ENCODE measurements at places on chromosomes 5 and 9. TPM values are rescaled to one million over a fixed set of nuclear protein-coding genes. Genes with fewer than 3 reads are reported as not detected.

C1QTNF3 gene
- total RNA-seq = 3.8 TPM

TRIM36 gene
- total RNA-seq = not detected

PRRX2 gene
- total RNA-seq = not detected

PRKAA1 gene
- 64.6 TPM for total RNA-seq

TMEM174 gene
- not detected for total RNA-seq

UCK1 gene
- 26.1 TPM for total RNA-seq

- DNase-seq = no peak
Measured at GRCh38 chr5:144179226-144179625, 8.6 kb downstream of the KCTD16 start.

DNA sequence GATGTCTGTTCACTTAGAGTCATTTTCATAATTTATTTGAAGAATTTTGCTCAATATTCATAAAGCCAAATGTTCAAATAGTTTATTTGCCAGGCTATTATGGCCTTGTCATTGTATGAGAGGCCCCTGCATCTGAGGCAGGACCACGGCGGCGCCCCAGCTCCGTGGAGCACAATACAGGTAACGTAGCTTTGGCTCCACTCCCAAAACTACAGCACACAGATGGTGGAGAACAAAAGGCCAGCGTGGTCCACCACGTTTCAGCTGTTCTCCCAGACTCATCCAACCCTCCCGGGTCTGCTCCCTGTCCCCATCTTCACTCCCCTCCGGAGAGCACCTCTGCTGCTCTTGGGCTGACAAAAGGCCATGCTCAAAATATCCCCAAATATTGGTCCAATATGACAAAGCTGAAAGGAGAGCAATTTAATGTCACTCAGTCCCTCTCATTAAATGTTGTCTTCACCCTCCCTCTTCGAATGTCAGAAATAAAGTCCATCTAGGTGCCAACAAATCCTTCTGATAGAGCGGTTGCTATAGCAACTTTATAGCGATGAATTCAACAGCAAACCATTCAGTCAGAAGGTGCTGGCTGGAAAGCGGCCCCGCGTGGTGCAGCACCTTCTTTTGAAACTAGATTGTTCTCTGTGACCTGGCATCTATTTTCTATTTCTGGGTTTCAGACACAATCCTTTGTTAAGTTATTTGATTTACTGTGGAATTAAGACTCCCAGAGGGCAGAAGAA lies 504.3 kb downstream of the ARHGEF28 start:
- DNase-seq = no peak

DNA sequence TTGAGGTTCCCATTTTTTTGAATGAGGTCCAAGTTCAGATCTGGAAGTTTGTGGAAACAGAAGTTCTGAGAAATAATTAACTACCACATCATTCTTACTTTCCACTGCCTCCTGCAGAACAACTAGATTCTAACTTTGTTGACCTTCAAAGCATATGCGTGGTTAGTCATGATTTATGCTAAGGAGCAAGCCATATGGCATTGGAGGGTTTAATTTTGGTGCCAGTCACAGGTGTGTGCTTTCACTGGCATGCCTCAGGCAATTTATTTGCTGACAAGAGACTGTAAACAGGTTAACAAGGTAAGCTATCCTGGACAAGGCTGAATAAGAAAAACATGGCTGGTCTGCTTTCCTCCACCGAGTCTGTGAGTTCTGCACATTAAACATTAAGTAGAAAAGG lies 31.5 kb downstream of the HMHB1 start:
- DNase-seq = no peak

DNA sequence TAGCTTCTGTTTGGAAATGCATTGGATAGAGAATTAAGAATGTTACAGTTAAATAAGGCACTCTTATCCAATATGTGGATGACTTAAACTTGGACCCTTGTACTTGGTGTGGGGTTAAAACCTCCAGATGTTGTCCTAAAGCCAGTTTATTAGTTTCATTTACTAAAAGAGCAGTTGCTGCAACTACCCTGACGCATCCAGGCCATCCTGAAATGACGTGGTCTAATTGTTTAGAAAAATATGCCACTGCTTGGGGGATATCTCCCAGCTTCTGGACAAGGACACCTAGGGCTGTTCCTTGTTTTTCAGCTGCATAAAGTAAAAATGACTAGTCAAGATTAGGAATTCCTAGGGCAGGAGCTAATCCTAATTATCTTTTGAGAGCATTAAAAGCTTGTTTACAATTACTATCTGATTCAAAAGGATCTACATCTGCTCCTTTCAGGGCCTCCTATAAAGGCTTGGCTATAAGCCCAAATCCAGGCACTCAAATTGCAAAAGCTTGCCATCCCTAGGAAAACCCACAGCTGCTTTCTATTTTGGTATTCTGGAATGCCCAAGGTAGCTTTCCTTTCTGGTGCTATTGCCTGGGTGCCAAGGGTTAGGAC lies 45.7 kb upstream of the SLCO4C1 start:
- DNase-seq = no peak

DNA sequence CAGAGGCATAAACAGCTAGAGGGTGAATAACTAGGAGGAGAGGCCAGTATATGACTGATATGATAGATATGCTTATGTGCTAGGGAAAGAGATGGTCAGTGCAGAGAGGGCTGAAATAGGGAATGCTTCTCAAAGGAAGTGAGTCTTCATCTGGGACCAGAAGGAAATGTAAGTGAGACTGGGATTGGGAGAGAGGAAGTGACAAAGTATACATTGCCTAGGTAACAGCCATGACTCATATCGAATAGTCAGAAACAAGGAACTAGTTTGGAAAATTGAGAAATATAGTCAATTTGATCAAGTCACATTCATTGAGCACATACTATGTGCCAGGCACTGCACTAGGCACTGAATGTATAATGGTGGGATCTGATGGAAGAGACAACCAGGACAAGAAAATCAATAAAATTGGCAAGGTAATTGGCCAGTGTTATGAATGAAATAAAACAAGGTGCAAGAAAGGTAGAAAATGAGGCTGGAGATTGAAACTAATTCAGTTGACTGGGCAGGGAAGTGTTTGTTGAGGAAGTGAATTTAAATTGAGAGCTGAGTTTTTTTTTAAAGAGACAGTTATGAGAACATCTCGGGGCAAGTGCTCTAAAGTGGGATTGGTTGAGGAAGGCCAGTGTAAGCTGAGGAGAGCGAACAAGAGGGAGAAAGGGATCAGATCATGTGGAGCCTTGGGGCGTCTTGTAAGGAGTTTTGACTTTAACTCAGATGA lies 4.3 kb downstream of the ERAP2 start:
- no peak for DNase-seq

GRCh38 chr5:53397845-53398244 lies 82.6 kb upstream of the FST start:
- DNase-seq = no peak

DNA sequence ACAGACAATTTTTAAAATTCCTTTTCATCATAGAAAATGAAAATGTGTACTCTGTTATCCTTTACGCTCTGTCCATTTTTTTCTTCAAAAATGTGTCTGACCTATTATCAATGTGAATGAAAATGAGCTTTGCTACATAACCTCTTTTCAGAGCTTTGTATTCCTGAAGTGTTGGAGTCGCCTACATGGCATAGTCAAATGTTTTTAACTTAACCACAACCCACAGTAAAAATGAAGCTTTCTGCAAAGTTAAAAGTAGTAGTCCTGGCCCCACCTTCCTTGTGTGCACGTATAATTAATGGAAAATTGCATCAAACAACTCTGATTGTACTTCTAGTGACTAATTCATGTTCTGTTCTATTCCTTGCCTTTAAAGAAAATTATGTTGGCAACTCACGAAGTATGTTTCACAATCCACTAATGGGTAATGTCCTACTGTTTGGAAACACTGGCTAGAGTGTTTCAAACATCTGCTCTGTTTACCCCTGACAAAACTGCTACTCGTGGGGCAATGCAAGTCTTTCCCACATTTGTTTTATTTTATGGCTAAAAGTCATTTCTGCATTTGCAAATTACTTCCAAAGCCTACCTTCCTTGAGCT lies 18.6 kb upstream of the PSAT1 start:
- no peak for DNase-seq

DNA sequence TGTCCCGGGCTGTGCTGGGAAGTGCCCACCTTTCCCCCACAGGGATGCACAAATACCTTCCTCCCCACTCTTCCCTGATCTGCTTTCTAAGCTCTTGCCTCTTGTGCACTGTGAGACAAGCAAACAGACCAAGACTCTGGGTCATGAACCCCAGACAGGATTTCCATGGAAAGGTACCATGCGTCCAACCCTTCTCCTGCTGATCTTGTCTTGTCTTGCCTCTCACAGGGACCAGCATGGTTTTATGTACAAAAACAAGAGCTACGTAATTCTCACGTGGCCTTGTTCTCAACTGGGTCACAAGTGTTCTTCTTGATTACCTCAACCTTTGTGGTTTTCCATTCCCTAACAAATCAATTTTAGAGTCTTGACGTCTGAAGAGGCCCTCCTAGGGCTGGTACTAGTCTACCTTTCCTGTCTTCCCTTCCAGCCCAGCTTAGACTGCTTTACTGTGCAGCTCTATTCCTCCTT lies 176.5 kb upstream of the MAP3K1 start:
- DNase-seq = no peak

GRCh38 chr5:95374061-95374460 lies 17.1 kb upstream of the FAM81B start:
- DNase-seq = no peak

GRCh38 chr5:178389796-178390195 lies 157.2 kb upstream of the PHYKPL start:
- DNase-seq = no peak

DNA sequence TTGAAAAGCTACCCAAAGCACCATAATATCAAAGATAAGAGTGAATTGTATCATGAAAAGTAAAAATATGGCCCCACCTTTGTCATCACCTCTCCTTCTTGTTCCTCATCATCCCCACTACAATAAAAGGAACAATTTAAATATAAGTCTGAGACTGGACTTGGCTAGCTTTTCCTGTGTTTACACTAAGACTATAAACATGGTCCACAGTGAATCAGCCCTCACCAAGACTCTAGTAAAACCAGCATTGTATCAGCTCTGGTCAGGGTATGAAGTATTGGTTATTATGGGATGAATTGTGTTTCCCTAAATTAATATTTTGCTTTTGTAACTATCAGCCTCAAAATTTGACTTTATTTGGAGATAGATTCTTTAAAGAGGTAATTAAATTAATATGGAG lies 105.4 kb downstream of the SLC25A46 start:
- DNase-seq = no peak

DNA sequence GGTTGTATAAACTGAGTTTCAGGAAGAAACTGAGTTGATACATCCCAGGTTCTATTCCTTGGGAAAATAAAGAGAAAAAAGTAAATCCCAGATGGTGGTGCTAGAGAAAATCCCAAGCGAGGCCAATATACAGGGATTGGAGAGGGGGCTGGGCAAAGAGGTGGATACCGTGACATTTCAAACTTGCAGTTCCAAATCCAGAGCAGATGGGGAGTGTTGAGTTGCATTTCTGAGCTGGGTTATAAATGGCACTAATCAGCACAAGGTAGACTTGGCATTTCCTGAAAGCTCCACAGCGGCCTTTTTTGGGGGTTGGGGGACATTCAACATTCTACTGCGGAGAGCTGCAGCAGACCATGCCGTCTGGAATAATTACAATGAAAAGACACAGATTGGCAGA lies 224.4 kb downstream of the NXNL2 start:
- DNase-seq = no peak

DNA sequence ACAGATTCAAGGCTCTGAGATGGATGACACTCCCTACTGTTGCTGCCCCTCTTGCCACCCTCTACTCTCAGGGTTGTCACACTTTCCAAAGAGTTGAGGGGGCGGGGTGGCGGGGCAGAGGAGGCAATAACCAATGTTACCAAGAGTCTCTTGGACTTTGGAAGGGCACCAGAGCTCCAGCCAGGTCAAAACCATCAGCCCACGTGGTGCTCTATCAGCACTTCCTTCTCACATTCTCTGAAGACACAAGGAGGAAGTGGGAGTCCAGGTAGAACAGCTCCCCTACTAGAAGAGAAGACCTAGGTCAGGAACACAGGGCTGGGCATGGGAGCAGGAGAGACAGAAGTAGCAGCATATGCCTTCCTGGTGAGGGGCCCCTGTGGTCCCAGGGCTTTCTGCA lies 33.0 kb upstream of the PIK3R1 start:
- DNase-seq = no peak

DNA sequence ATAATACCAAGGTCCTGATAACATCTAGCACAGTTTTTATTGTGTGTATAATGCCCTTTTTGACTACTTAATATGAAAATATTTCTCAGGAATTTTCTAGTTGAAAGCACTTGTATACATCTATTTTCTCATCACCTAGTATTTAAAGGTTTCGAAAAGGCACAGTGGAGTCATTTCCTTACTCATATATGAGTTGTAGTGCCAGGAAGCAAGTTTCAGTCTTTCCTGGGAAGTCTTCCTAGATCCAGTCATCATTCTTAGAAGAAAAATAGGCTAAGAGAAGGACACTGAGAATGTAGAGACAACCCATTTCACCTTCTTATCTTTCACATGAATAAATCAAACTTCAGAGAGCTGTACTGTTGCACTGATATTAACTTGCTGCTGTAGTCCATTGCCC lies 70.2 kb downstream of the SLC25A46 start:
- no peak for DNase-seq

- no peak for DNase-seq
Measured at GRCh38 chr9:127184641-127185040, 62.2 kb upstream of the ANGPTL2 start.

GRCh38 chr5:126857472-126858410 lies 80.8 kb downstream of the LMNB1 start:
- no peak for DNase-seq

GRCh38 chr5:37002176-37002751 lies 125.7 kb downstream of the NIPBL start:
- no peak for DNase-seq

DNA sequence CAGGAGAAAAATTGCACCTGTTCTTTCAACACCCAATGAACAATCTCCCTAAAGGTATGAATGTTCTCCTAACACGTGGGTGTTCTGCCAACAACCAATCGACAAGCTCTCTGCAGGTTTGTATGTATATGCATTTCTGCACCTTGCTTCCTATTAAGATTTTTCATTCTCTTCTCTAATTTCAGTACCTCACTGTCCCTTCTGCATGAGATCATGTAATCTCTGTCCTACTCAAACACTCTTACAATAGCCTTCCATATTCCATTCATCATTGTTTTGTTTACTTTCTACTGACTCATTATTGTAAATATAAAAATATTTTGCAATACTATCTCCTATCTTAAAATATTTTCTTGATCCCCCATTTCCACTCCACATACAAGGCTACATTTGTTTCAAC lies 382.0 kb downstream of the CDH12 start:
- DNase-seq = no peak

DNA sequence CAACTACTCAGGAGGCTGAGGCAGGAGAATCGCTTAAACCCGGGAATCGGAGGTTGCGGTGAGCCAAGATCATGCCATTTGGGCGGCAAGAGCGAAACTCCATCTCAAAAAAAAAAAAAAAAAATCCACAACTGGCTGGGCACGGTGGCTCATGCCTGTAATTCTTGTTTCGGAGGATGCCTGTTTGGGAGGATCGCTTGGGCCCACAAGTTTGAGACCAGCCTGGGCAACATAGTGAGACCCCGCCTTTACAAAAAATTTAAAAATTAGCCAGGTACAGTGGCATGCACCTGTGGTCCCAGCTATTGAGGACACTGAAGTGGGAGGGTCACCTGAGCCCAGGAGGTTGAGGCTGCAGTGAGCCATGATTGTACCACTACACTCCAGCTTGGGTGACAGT lies 1.9 kb upstream of the EIF4EBP3 start:
- no peak for DNase-seq

- no peak for DNase-seq
Measured at GRCh38 chr9:124256517-124257069, 1.2 kb upstream of the NEK6 start.

- DNase-seq = no peak
Measured at GRCh38 chr5:137405393-137405792, 93.7 kb downstream of the SPOCK1 start.

- DNase-seq = no peak
Measured at GRCh38 chr9:109996936-109997580, 210.9 kb downstream of the C9orf152 start.
